ENCODE measurements at places on chromosomes 4 and X.
A peak's percentile ranks its signal among the peaks of the same experiment; 100 is the strongest.

DNA sequence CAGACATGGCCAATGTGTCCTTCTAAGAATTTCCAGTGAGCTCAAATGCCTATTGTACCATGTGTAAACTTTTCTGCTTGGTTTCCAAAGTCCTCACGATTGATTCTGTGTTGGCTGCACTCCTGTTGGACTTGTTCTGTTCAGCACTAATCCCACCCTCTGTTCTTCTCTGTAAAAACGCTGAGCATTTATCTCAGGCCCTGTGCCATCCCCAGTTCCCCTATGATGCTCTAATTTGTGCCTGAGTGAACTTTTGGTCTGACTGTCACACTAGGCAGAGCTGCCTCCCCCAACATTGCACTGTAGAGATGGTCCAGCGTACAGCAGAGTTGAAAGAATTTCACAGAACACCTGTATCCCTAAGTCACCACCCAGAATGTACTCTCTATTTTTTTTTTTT is 76.1 kb upstream of the STS start:
- DNase-seq: no peak

- no peak for DNase-seq
Measured at GRCh38 chr4:158813113-158813512, 44.3 kb downstream of the FNIP2 start.

GRCh38 chrX:122464341-122464740 is 719.7 kb upstream of the GRIA3 start:
- no peak for DNase-seq

GRCh38 chr4:153534792-153535629 is 68.9 kb downstream of the TMEM131L start:
- DNase-seq: no peak

- DNase-seq: no peak
Measured at GRCh38 chr4:99459546-99460042, 24.5 kb upstream of the ADH7 start.

- DNase-seq: no peak
Measured at GRCh38 chr4:149108626-149109025, 666.4 kb upstream of the NR3C2 start.

GRCh38 chr4:76207549-76207948 is 6.1 kb downstream of the SCARB2 start:
- DNase-seq: no peak

DNA sequence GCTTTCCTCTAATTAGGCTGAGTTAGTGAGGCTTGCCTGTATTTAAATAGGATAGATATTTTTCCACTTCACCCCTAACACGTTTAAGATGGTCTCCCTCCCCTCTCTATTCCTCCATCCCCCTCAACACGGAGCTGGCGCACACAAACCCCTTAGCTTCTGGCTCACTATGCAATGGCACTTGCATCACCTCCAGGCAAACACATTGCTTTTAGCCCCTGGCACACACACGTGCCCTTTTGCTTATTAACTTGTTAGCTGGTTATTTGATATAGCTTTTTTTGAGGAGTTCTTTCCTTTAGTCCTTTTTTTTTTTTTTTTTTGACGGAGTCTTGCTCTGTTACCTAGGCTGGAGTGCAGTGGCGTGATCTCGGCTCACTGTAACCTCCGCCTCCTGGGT is 94.3 kb downstream of the HDAC8 start:
- DNase-seq: no peak

DNA sequence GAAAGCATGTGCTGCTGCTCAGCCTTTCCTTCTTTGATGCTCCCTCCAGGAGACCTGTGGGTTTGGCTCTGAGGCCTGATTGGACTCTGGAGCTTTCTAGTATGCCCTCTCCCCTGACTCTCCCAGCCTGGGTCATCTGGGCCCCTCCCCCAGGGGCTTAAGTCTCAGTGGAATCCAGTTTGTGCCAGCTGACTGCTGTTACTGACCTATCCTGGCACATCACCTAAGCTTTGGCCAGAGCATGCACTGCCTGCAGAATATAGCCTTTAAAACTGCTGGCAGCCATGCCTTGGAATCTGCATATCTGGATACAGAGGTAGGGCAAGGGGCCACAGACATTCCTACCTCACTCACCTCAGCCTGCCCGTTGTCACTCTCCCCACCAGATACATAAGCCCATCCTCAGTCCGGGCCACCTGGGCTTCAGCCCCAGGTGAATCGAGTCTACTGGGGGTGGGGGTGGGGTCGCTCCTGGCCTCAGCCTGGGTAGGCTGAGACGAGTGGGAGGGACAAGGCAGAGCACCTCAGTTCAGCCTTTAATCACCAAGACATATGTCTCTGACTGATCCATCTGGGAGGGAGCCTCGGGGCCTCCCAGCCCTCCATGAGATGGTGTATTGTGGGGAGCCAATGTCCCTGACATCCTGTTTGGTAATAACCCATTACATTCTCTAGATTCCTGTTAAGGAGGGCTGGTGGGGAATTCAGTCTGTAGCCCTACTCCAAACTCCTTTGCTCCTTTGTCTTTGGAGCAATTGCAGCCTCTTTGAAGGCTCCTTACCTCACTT is 61.2 kb downstream of the STARD8 start:
- no peak for DNase-seq

DNA sequence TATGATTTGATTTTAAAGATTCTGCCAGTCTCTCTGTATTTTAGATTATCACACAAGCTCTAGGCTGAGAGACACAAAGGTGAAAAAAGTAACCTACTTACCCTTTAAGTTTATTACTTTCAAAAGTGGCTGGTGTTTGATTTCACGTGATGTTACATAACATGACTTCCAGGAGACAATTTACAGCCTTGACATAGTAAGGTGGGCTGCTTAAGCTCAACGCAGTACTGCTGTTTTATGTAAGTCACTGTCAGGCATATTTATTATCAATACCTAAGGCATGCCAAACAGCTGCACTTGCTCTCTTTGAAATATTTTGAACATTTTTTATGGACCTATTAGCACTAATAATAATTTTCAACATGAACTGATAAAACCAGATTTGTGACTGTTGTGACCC is 451.5 kb upstream of the FAM241A start:
- no peak for DNase-seq

DNA sequence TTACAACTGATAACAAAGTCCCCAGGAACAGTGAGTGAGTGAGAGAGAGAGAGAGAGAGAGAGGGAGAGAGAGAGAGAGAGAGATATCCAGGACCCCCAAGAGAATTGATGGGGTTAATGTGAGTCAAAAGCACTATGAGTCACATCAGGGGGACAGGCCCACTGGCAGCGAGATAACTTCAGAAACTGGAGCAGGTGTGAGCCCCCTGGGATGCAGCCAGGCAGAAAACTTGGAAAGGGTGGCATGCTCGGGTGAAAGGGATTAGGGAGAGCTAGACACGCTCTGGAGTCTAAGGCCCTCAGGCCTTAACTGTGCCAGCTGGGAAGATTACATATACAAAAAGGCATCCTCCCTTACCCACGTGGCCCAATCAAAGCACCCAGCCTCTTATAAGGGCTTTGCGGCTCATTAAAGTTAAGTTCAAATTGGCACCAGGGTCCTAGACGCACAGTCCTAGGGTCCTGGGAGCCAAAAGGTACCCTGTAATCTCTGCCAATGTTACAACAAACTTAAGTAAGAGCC is 841 bp downstream of the ACOT9 start:
- peak; percentile 76 for DNase-seq

DNA sequence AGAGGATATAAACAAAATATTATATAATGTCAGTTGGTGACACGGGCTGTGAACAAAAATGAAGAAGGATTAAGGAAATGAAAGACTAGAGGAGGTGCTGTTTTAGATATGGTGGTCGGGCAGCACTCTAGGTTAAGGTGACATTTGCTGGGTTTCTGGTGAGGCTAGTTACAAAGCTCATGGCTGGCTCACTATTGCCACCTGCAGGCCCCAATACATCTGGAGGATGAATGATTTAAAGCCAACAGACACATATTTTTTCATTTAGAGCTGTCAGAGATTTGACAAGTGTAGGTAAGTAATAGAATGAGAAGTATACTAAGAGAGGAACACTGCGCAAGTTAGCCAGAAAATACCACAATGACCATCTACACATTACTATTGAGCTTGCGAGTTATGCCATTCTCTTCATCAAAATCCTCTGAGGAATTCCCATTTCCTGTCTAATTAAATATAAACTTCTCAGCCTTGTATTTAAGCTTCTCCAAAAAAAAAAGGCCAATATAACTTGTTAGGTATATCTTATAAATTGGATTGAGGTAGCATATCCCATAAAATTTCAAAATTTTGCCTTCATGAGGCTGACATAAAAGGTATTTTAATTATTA is 6.4 kb upstream of the FGG start:
- DNase-seq: peak; percentile 49

DNA sequence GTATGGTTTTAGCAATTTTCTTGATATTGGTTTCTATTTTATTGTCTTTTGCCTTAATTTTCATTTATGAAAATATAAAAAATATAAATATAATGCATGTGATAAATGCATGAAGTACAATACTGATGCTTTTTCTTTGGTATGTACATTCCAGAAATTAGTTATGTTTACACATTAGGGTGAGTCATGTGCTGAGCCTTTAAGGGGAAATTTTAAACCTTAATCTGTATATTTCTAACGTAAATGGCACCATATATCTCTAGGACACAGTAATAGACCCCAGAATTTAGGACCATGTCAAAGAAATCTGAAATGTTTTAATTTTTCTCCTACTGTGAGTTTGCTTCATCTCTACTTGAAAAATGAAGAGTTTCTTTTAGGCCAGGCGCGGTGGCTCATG is 117.8 kb upstream of the SPRY1 start:
- DNase-seq: no peak

DNA sequence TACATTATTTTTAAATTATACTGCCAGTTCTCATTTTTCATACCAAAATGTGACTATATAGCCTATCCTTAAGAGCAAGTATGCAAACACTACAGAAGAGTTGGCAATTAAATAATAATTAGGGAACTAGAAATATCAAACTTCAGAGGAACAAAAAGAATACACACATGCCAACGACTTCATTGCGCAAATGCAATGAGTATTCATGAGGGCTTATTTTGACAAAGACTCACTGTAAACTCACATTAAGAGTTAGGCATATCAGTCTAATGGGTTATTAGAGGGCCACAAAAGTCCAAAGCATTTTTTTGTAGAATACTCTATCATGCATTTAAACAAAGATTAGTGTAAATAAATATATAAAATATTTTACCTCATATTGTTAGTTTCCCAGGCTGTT is 31.6 kb downstream of the SLC10A7 start:
- no peak for DNase-seq

DNA sequence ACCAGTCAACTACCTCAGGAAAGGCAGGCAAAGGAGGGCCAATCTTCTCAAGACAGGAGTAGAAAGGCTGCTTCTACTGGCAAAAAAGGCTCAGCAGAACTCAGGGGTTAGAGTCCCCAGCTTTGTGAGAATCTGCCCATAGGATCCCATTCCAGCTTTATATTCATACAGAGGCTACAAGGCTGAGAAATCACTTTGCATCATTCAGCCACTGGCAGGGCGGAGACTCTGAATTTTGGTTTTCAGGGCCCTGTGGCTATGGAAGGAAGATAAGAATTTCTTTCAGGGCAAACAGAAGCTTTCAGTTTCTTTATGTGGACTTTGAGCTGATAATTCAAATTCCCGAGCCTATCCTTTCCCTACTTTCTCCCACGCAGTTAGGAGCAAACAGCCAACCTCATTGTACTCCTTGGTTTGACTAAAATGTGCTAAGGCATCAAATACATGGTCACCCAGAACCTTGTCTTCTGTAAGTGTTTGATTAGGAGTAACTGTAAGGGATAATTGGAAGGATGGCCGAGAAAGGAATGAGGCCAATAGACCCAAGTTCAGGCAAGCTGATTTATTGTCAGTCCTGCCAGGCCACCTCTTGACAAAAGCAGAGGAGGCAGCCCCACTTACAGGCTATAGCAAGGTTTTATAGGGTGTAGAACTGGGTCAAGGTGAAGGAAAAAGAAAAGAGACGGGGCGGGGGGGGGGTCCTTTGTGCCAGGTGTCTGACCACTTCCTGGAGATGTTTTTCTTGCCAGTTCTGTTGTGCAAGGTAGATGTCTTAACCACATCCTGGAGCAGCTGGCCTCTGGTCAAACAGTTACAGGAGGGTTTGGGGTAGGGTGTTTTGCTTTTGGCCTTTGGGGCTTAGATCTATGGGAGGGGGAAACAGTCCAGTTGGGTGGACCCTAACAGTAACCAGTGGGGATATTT is 165.3 kb upstream of the PPP1R2C start:
- no peak for DNase-seq

- DNase-seq: no peak
Measured at GRCh38 chr4:58090539-58090938, 980.4 kb upstream of the IGFBP7 start.

DNA sequence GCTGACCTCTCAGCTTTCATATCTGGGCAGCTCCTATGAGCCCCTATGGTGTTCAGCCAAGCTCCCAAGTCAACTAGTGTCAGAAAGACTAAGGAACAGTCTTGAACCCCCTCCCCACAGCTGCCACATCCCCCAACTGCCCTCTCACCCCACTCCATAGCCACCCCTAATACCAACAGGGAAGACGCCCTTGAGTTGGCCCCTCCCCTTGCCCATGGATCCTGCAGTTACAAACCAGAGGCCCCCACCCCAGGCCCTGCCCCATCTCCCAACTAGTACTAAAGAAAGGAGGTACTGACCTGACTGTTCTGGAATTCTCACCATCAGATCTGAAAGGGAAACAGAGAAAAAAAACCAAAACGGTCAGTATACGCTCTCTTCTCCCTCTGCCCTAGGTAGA is 10.2 kb upstream of the IQSEC2 start:
- no peak for DNase-seq

DNA sequence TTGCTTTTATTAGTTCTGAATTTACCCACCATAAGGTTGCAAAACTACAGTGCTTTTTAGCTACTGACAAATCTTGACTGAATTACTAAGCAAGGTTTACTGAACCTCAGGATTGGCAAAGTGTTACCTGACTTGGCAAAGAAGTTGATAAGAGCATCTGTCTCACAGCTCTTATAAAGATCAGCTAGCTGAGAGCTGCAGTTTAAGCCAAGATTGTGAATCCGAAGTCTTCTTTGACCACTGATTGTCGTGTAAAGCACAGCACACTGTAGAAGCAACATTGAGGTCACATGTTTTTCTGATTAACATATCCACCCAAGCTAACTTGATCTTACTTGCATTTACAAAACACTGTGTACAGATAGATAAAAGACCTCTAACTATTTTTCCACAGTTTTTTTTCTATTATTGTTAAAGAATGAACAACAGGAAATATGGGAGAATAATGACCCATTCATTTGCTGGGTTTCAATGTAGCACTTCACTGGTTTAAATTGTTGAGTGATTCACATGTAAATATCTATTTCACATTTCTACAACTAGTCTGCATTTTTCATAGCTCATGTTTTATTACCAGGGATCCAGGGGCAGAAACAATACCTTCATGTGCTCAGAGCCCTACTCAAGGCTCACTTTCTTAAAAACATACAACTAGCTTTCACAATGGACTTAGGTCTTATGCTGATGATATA is 54.0 kb downstream of the METTL14 start:
- no peak for DNase-seq

DNA sequence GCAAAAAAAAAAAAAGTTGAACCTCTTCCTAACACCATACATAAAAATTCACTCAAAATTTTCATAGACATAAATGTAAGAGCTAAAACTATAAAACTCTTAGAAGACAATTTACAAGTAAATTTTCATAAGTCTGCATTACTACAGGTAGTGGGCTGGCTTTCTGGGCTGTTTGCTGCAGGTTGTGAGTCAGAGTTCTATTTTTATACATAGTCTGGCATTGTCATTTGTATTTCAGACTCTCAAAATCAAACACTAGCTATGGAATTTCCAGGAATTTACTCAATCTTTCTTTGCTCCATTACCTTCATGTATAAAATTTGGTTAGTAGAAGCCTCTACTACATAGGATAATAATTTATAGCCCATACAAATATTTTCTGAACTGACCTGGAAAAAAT is 227.2 kb downstream of the COX18 start:
- DNase-seq: peak; percentile 42

GRCh38 chr4:96558466-96558865 is 718.6 kb downstream of the PDHA2 start:
- DNase-seq: peak; percentile 30
